ENCODE measurements at places on chromosomes 12 and 14.

DNA sequence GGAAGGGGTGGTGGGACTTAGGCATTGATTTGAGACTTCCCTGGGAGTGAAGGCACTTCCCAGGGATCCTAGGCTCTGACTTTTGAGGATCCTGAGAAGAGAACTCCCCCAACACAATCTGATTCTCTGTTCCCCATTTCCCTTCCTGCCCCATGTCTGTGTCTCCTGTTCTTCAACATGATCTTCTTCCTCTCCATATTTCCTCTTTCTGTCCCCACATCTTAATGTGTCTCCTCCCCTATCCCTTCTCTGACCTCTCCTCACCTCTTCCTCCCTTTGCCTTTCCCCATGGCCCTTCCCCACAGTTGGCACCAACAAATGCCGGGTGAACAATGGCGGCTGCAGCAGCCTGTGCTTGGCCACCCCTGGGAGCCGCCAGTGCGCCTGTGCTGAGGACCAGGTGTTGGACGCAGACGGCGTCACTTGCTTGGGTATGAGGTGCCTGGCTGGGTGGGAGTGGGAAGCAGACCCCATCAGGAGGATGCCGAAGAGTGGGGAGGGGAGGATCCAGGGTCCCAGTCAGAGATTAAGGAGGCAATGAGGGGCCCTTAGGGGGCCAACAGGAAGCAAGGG, 15.2 kb upstream of the LRP1-AS start:
- DNase-seq, result no peak

DNA sequence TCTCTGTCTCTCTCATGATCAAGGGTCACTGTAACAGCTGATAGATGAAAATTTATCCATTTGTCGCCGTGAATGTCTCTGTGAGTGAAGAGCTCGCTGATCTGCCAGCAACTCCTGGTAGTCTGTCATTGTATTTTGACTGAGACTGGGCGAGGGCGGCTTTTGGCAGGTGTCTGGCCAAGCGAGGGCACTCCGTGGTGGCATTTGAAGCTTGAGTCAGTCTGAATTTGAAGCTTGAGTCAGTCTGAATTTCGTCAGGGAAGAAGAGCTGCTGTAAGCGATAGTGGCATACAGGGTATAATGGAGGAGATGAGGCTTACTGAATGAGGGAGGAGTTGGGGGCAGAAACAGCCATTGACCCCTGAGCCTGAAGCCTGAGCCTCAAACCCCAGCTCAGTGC, 56.8 kb upstream of the FAM181A start:
- no peak for DNase-seq

- DNase-seq, result no peak
These were observed 25.7 kb downstream of the TBC1D15 start for GRCh38 chr12:71865166-71865713.

GRCh38 chr14:52522033-52522432, 30.3 kb downstream of the TXNDC16 start:
- no peak for DNase-seq

GRCh38 chr14:44700184-44700583, 193.1 kb upstream of the FSCB start:
- no peak for DNase-seq

DNA sequence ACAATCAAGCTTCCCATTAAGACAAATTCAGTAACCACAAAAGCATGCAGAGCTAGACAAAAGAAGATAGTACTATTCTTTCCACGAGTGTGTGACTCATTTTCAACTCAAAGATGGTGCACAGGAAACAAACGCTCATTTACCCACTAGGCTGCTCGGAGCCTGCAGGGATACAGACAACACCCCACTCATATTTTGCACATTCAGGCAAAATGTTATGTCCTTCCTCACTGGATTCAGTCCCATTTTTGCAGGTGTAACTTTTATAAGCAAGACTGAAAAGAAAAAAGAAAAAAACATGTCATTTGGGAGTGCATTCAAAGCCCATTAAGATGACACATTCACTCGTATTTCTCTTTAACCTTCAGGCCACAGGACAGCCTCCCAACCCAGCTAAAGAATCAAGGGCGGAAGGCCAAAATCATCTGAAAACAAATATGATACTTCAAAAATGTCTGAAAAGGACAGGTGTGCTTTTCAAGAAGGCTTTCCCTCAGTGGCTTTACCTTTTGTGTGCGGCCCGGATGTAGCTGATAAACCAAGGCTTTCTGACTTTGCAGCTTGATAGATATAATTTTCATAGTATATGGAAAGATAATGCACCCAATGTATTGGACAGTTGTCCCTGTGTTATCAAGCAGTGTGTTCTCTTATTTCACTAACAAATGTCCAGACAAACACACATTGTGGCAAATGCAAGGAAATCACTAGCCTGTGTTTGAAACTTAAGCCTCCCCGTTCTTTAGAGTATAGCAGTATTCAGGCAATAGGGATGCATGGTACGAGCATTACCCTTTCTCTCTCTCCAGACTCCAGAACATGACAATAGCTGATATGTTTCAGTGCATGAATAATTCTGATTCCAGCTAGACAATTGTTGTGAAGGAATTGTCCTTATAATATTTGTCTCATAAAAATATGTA, 147.8 kb upstream of the KRR1 start:
- no peak for DNase-seq

- no peak for DNase-seq
These were observed 32.3 kb upstream of the RAD51AP1 start for GRCh38 chr12:4506430-4506829.

DNA sequence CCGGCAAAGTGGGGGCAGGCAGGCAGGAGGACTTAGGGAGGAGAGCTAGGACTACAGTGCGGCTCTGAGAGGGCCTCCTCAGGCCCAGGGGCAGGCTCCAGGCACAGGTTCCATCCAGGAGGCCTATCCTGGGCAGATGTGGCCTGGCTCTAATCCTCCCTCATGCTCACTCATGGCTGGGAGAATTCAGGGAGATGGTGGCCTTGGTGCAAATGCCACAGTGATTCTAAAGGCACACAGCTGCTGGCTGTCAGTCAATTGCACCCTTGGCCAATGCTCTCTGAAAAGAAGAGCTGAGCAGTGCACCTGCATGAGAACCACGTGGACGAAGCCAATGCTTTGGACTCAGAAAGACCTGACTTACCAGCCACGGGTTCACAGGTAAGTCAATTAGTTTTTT, 89.6 kb downstream of the C12orf75 start:
- no peak for DNase-seq

DNA sequence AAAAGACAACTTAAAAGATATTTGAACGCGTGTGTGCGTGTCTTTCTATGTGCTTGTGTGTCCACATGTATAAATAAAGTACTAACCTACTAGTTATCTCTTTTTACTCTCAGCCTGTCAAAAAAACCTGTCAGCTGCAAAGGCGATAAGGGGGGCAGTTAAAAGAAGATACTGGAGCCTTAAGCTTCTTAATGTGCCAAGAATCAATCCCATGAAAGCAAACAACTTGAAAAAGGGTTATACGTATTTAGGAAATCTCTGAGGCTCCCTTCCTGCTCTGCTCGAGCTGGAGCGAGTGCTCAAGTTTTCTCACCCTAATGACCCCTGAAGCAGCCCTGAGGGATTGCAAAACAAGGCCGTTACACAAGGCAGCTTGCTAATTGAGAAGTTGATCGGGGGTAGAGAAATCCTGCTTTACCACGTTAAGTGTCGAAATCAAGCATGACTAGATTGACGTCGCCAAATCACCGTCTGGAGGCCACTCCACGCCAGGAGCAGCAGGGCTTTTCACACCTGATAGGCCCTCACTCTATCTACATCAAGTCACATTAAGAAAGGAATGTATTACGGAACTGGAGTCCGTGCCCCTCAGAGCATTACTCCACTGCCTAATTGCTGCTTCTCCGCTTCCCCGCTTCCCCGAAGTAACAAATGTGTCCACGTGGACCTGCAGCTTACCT, 32.4 kb downstream of the LMO3 start:
- DNase-seq, result peak; percentile 50

DNA sequence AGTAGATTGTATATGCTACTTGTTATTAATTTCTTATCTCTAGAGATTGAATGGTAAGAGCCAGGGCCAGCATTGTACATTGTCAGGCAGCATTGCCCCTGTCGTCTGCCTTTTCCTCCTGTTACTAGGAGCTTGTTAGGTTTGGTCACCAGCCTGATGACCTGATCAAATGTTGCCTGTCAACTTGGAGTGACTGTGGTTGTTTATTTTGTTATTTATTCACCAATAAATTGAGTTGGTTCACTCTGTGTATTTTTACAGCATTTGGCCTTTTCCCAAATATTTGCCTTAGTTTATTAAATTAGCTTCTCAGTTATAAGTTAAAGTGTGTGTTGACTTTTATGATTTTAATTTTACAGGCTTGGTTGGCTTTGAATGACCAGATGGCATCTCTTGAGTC, 88.4 kb downstream of the PRKCH start:
- no peak for DNase-seq

GRCh38 chr12:75487308-75487707, 6.8 kb downstream of the GLIPR1 start:
- DNase-seq, result no peak

GRCh38 chr12:68100241-68100640, 59.3 kb downstream of the IFNG start:
- no peak for DNase-seq

GRCh38 chr14:68788275-68788995, 4.4 kb downstream of the ZFP36L1 start:
- no peak for DNase-seq

DNA sequence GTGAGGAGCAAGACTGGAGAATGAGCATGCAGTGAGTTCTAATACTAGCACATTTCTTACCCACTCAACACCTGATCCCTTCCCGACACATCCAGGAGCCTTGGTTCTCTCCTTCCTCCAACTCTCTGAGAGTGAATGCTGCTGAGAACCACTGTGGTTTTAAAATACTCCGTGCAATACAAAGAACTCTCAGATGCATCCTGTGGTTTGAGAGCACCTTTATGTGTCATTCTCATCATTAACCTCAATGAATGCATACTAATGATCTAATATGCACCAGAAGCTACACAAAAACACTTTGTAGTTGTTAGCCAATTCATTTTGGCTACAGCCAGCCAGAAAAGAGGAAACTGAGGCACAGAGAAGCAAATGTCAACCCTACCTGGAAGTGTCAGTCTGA, 87.6 kb downstream of the GALNT8 start:
- DNase-seq, result no peak

- no peak for DNase-seq
These were observed 826 bp downstream of the ZNF705A start for GRCh38 chr12:8157484-8158198.

DNA sequence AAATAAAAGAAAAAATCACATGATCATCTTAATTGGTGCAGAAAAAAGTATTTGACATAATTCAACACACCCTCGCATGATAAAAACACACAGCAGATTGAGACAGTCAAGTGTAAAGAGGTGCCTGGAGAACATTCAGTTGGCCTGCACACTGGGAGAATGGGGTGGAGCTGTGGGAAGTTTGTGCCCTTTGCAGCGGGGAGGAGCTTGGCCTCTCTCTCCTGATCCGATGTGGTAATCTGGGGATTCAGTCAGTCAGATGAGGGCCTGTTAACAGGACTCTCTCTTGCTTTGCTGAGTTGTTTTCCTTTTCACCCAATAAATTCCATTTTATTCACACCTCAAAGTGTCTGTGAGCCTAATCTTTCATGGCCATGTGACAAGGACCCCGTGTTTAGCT, 5.9 kb downstream of the SERPINA6 start:
- DNase-seq, result no peak

DNA sequence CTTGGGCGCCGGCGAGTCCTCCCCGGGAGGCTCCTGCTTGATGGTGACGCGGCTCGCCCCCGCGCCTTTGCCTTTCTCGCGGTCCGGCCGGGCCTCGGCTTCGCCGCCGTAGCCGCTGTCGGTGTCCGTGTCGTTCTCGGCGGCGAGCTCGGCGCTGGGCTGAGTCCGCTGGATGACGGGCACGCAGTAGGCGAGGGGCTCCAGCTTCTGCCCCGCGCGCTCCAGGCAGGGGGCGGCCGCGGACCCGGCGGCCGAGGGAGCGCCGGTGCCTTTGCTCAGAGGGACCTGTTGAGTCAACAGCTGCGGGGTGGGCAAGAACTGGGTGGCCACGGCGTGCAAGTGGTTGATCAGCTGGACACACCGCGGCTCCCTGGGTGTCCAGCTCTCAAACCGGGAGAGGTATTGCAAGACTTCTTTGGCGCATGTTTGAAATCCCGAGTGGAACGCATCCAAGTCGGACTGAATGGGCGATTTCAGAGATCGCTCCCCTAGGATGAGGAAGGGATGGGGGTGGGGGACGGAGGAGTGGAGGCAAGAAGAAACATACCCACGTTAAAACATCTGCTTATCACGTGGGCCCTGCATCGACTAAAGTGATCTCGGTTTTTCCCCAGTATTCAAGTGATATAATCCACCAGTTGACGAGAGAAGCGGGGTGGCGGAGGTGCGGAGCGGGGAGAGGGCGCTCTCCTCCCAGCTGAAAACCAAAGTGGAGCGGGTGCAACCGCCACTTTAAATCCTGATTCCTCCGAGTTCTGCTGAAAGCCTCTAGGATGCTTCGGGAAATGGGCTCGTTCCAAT, 2.0 kb downstream of the BHLHE41 start:
- DNase-seq, result peak; percentile 36

GRCh38 chr12:22692964-22693555, 68.1 kb downstream of the ETNK1 start:
- no peak for DNase-seq

GRCh38 chr12:95963096-95963495, 20.0 kb downstream of the AMDHD1 start:
- DNase-seq, result no peak

- no peak for DNase-seq
These were observed 16.1 kb downstream of the GPR68 start for GRCh38 chr14:91228112-91229004.

DNA sequence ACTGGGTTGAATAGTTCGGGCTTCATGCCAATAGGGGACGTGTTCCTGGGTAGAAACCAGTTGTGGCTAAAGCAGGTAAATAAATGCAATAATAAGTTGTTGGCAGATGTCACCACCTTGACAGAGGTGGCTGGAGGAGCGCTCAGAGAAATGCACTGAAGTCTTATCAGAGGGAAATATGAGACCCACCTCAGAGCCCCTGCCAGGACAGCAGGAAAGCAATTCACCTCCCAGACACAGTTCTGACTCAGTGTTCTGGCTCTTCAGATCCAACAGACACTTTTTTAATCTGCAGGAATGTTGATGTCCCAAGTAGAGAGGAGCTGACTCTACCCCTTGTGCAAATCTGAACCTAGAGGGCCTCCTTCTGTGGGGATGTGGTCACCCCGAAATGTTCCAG, 687.1 kb upstream of the FBXO33 start:
- DNase-seq, result no peak

DNA sequence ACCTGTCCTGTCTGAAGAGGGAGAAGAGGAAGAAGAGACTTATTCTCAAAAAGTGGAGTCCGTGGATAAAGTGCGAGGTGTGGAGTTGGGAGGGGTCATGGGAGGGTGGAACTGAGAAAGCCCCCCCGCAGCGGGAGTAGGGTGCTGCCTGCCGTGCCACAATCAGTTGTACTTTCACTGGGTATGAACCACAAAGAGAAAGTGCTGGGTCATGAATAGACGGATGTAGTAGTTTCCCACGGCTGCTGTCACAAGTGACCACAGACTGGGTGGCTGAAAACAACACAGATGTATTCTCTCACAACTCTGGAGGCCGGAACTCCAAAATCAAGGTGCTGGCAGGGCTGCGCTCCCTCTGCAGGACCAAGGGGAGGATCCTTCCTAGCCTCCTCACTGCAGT, 5.5 kb downstream of the DNAH10 start:
- no peak for DNase-seq

Data from glutamatergic neuron (in vitro differentiated cells).